ENCODE measurements at places on chromosomes 11 and 22. TPM values are rescaled to one million over a fixed set of nuclear protein-coding genes. Genes with fewer than 3 reads are reported as not detected.

Gene INS
- total RNA-seq: not detected

Gene MIOX
- not detected for total RNA-seq

Gene TSGA10IP
- total RNA-seq: not detected

Gene HOATZ
- total RNA-seq: not detected

Gene NEFH
- total RNA-seq: 0.09 TPM

Gene BDNF
- total RNA-seq: 48.4 TPM

Gene RAG1
- 0.18 TPM for total RNA-seq

Gene OR2AT4
- total RNA-seq: not detected

Gene SDHAF2
- 47.0 TPM for total RNA-seq

Gene VWA5A
- total RNA-seq: 7.6 TPM

Gene GLYATL1
- 0.57 TPM for total RNA-seq

Gene ANKRD13D
- total RNA-seq: 29.6 TPM

Gene GLYAT
- not detected for total RNA-seq

Gene CALCA
- not detected for total RNA-seq

Gene OR52L1
- not detected for total RNA-seq

Gene CDON
- total RNA-seq: 16.9 TPM

Gene AIFM3
- total RNA-seq: 1.3 TPM

Gene RGL4
- total RNA-seq: not detected

Gene SPI1
- not detected for total RNA-seq

Gene APOL5
- total RNA-seq: not detected

Gene ASRGL1
- 0.28 TPM for total RNA-seq

Gene OR8H2
- not detected for total RNA-seq

Gene CARD16
- total RNA-seq: 38.7 TPM
